AG04449 (cell line): ENCODE measurements at places on chromosomes 2 and 18.

DNA sequence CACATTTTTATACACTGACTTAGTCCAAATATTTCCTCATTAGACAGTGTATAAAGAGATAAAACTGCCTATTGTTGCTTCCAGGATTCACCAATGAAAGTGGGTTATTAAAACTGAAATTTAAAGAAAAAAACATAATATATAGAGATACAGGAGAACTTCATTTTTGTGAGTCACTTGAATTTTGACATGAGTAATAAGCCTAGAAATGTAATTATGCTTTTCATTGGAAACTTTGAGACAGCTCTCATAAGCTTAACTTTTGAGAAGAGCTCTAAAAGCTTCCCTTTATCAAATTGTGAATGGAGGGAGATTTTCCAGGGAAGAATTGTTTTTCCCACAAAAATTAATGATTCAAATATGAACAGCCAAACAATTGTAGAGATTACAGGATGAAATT, 14.1 kb downstream of the DYNC2LI1 start:
- DNase-seq: no peak

DNA sequence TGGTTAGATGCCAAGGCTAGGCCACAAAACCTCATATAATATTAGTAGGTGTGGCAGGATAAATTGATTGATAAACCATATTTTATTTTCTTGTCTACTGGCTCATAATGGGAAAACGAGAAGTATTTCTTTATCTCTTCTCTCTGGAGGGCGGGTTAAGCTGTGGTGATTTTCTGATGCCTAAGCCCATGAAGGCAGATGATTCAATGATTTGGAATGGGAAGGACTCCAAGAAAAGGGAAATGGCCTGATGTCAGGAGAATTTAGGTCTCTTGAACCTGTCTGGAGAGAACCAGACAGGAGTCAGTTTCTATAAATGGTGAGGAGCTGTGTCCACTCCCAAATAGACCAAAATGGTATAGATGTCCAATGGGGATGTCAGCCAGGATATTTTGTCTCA, 18.7 kb upstream of the MAP4K3 start:
- no peak for DNase-seq

DNA sequence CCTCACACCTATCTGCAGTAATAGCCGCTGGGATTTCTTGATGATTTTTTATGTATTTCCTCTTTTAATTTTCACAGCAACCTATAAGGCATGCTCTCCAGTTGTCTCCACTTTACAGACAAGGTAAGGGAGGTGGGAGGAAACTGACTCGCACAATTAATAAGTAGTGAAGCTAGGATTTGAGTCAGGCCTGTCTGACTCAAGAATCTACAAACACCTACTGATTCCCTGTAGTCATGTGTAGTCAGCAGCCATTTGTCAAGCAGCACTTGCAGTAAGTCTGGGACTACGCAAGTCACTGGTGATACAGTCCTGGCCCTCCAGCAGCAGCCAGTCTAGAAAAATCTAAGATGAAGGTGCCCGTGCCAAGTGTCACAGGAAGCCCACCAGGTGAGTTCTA, 193.6 kb upstream of the PKDCC start:
- DNase-seq: no peak

DNA sequence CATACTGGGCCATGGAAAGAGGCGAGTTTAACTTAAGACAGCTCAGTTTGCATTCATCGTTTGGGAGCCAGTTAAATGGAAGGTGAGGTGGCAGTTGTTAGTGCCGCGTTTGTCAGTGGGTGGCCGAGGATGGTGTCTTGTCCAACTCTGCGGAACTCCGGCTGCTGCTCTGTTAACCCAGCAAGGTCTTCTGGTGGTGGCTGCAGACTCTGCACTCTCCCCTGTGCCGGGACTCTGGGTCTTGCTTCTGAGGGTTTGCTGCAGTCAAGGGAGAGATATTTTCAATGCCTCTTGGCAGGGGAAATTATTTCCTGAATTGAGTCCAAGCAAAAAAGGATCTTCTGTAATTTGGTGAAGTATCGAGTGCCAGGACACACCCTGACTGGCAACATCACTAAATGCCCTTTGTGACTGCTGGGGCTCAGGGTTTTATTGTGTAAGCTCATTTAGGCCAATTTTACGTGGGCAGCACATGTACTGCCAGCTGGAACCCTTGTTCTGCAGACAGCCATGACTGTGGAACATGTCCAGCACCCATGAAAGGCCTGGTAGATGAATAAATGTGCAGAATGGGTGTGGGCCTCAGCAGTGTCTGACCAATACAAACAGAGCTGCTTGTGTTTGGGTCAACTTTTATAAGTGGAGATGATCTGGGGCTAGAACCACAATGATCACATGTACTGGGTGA, 58.1 kb downstream of the IL1R2 start:
- no peak for DNase-seq

DNA sequence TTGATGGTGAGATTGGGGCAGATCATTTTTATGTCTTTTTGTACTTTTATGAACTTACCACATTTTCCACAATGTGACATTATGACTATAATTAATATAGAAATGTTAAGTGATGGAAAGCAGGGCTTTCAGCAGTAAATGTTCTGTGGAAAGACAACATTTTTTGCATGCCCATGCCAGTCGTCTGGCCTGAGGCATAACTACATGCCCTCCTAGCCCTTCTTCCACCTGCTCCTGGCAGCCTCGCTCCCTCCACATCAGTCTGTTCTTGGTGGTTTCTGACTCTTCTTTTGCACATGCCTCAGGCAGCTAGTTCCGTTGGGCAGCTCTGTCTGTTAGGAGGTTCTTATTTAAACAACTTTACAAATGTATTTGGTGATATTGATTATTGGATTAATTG, 182.0 kb upstream of the TWIST2 start:
- DNase-seq: no peak

DNA sequence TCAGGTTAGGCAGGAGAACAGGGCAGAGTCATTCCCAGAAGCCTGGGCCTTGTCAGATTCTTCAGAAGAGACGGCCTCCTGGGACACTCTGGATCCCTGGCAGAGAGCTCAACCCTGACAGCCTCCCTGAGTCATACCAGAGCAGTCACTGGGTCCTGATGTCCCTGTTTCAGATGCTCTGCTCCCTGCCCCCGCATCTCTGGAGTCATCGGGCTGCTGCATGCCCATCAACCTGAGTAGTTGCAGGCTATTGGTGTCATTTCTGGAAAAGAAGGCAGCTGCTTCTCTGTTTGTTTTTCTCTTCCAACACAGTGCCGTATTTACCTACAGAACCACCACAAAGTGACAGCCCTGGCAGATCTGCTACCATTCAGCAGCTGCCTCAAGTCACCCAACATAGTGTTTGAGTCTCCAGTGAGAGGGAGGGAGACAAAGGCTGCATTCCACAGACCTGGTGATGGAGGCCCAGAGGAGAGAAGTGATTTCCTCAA, 145.1 kb downstream of the B3GNT2 start:
- no peak for DNase-seq

GRCh38 chr2:3214065-3214464, 163.6 kb downstream of the EIPR1 start:
- no peak for DNase-seq

- no peak for DNase-seq
Observed at GRCh38 chr2:238820916-238821315, 27.0 kb upstream of the TWIST2 start.

DNA sequence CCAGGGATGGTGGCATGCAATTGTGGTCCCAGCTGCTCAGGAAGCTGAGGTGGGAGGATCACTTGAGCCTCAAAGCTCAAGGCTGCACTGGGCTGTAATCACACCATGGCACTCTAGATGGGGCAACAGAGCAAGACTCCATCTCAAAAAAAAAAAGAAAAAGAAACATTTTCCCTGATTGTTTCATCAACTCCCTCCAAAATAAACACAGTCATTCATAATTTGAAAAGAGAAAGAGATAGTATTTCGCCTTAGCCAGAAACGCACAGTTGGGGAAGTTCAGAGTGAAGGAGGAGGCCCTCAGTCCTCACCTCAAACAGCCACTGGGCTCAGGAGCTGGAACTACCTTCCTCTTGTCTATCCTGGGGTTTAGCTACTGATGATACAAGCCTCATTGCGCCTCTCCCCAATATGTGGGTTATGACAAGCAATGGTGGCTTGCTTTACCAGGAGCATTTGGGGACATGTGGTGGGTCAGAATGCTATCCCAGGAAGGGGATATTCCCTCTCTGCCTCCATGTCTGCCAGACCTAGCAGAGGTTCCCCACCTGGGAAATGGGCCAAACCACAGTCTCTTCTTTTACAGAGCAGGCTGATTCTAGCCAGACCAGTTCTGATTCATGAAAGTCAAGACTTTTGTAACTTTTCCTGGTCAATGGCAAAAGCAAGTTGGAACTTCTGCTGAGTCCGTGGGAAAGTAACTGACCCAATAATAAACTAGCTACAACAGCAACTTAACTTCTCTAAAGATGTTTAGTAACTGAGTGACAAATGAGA, 22.2 kb upstream of the TMEM87B start:
- DNase-seq: no peak

DNA sequence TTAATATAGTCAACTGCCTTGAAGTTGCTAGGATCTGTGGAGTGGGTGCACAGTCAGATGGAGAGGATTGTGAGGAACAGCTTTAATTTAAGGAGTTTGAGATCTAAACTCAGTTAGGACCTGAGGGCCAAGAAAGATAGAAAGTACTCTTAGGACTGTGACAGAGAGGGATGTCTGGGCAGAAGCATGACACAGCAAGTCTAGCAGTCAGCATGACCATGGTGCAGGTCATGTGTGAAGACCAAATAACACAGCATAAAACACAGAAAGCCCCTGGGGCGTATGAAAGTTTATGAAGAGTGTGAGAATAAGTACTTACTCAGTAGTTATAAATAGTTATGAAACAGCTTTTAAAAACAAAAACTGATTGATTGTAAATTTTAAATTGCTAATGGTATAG, 107.2 kb downstream of the GALNT1 start:
- DNase-seq: no peak

DNA sequence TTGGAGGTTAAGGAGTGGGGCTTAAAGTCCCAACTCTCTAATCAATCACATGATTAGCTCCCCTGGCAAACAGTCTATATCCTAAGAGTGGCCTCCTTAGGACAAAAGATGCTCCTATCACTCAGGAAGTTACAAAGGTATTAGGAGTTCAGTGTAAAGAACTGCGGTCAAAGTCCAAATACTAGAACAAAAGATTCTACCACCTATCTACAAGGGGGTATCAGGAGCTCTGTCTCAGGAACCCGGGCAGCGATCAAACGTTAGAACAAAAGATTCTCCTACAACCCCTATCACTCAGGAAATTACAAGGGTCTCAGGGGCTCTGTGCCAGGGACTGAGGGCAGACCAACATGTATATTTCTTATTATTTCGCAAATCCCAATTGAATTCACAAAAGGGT, 58.0 kb downstream of the DTNB start:
- DNase-seq: no peak

DNA sequence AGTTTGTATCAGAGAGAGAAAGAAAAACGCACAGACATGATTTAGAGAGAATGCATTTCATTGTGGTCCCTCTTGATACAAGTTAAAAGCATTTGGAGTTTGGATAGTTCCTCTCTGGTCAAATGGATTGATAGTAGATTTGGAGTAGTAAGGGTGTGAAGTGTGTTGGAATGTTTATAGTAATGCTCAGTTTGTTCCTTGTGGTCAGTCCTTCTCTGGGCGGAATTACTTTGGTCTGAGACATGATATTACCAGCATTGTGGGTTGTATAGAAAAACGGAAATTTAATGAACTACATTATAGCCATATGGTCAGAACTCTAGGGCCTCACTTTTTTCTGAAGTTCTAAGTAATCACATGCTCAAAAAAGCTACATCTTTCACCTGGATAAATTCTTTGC, 178.9 kb downstream of the AGAP1 start:
- DNase-seq: no peak

- peak; percentile 38 for DNase-seq
Observed at GRCh38 chr2:177604271-177605065, 211.9 kb downstream of the AGPS start.

GRCh38 chr2:54610700-54611099, 112.8 kb upstream of the EML6 start:
- no peak for DNase-seq

DNA sequence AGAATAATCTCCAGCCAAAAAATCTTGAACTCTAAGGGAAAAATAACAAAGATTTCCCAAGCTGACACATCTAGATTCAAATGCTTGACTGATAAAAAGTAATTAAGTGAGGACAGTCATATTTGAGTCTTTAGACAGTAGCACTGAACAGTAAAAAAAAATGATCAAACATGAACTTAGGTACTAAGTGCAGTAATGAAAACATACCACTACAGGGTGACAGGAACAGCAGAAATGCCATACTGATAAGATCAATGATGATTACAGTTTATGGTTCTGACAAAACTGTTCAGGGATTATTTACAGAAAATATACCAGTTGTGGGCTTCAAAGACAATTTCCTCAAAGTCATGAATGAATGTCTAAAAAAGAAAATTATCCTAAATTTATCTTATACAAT, 80.3 kb downstream of the OSBPL1A start:
- DNase-seq: no peak

GRCh38 chr2:171754254-171754939, 67.1 kb downstream of the DYNC1I2 start:
- no peak for DNase-seq

- DNase-seq: peak; percentile 84
Observed at GRCh38 chr18:23183411-23184150, 48.3 kb downstream of the CABLES1 start.

DNA sequence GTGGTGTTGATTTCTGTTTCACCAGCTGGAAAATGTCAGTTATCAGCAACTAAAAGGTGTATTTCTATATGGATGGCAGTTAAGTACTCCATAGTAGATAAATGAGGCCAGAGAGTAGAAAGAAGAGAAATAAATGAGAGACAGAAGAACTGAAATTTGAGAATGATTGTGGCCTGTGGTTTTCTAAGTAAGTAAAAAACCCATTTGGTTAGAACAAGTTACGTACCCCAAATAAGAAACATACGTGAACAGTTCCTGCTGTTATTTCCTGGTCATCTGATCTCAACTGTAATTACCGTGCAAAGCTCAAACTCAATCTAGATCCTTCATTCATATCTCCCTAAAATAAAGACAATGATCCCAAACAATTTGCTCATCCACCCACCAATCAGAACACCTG, 181.3 kb downstream of the PID1 start:
- DNase-seq: no peak

DNA sequence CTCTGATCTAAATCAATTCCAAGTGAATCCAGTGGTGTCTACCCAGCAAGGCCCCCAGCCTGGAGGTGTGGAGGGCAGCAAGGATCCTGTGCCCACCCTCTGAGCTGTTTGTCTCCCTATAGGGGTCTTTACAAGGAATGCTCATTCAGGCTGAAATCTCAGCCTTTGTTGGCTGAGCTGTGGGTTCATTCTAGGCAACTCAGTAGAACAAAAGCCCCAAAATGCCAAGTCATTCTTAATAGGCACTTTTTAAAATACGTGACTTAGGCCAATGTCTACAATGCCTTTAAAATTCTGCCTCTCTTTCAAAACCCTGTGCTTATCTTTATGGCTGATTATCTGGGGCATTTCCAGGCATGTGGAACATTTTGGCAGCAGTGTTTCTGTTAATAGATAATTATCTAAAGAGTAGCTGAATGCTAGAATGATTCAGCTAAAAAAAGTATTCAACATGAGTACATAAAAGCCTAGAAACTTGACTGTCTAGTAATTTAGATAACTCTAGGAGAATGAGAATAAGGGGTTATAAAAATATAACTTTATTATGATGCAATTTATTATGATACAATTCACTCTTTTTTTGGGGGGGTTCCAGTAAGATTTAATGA, 7.4 kb downstream of the UGT1A6 start:
- DNase-seq: no peak
